ENCODE measurements at places on chromosomes 2 and 18. TPM values are rescaled to one million over a fixed set of nuclear protein-coding genes. Genes with fewer than 3 reads are reported as not detected.

The SLC14A1 gene
- total RNA-seq: not detected

The HAAO gene
- 3.5 TPM for total RNA-seq

DNA sequence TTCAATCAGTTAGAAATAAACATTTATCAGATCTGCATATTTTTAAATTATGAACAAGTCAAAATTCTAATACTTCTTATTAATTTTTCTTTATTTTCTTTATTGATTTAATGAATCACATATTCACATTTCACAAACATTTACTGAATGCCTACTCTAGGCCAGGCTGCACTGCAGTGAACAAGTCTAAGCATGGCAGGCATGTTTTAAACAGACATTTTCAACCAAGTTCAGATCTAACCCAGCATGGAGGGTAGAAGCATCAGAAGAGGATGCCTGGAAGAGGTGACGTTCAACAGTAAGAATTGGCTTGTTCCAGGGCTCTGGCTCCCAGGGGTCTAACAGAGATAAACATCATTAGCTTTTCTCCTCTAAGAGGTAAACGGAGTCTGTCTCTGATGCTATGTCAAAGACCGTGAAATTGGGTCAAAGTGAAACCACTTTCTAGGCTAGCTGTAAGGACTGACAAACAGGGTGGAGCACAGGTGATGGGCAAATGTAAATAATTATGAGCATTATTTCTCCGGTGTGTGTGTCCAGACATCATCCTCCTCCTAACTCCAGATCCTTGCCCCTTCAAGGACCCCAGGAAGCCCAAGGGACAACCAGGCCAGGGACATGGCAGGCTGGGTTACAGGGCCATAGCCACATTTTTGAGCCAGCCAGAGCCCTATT lies 50.6 kb downstream of the UNC50 start:
- no peak for DNase-seq

- DNase-seq: no peak
These were observed 273.5 kb downstream of the CDH20 start for GRCh38 chr18:61606759-61607158.
